ENCODE measurements at places on chromosomes 12 and 14.

GRCh38 chr12:42728770-42729534 lies 139.4 kb upstream of the PRICKLE1 start:
- DNase-seq: no peak

- DNase-seq: no peak
Observed at GRCh38 chr14:50312734-50313054, 570 bp downstream of the DMAC2L start.

- DNase-seq: no peak
Observed at GRCh38 chr14:72607386-72608130, 286.3 kb downstream of the DPF3 start.

GRCh38 chr14:57480051-57480450 lies 13.6 kb downstream of the CCDC198 start:
- DNase-seq: no peak

Data from SK-MEL-5 (cell line).